ENCODE measurements at places on chromosomes 2 and 18.
A peak's percentile ranks its signal among the peaks of the same experiment; 100 is the strongest.

DNA sequence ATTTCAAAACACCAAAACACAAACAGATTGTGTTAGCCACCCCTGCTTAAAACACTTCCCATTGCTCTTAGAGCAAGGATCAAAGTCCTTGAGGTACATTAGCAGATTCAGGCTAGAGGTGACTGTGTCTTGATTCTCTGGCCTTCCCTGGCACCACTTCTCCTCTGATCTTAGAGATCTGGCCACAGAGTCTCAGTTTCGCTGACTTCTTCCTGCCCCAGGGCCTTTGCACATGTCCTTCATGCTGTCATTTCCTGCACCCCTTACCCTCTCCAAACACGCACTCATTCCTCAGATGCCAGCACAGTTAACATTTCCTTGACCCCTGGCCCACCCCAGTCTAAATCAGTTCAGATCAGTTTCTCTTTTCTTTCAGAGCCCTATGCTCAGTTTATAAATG lies 16.9 kb downstream of the CXCR4 start:
- DNase-seq, result no peak

- DNase-seq, result no peak
These were observed 131.3 kb downstream of the COL6A3 start for GRCh38 chr2:237282568-237283128.

GRCh38 chr18:9724797-9725585 lies 16.9 kb downstream of the RAB31 start:
- DNase-seq, result no peak

DNA sequence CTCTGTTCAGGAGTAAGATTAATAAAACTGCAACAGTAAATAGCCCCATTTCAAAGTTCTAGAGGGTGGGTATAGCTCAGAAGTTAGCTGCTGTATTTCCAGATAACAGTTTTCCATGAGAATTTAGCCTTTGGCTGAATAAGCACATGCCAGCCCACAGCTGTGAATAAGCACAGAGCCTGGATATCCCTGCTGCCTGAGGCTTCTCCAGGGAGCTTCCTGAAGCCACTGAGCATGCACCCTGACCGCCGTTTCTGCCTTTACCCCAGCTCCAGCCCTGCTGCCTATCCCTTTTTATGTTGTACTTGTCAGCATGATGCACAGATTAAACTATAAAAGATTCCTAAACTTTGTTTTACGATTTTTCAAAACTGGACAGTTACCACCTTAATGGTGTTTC lies 85.3 kb downstream of the FEZ2 start:
- DNase-seq, result no peak

DNA sequence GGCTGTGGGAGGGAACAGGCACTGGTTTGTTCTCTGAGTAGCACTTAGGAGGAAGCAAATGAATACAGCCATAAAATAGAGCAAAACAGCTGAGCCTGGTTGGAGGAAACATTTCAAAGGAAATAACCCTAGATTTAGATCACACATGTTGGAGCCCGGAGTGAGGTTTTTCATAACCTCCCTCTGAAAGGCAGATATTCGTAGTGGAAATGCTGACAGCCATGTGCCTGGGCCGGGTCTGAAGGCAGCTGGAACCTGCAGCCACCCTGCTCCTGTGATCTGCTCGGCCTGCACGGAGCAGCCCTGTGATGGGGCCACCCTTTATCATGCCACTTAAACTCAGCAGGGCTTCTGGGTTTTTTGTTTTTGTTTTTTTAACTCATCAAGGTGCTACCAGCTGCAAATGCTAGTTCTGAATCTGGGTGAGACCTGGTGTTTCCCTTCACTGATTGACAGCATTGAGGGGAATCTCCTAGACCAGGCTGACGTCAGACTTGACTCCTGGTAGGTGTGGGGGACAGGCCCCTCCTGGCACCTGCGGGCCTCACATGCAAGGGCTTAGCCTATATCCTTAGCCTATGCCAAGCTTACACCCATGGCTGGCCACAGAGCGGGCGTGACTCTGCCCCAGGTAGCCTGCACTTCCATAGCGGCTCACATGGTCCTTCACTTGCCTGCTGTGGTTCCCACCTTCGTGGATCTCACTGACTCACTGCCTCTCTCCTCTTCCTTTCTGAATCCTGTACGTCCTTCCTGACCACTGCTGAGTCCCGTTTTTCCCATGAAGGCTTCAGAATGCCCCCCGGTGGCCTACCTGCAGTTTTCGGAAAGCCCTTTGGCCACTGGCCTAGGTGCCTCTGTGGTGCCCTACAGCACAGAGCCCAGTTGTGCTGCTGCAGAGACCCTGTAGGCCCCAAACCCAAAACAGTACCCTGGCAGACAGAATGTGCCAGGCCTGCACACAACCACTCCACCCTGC lies 217.3 kb downstream of the SEPTIN10 start:
- peak; percentile 69 for DNase-seq

DNA sequence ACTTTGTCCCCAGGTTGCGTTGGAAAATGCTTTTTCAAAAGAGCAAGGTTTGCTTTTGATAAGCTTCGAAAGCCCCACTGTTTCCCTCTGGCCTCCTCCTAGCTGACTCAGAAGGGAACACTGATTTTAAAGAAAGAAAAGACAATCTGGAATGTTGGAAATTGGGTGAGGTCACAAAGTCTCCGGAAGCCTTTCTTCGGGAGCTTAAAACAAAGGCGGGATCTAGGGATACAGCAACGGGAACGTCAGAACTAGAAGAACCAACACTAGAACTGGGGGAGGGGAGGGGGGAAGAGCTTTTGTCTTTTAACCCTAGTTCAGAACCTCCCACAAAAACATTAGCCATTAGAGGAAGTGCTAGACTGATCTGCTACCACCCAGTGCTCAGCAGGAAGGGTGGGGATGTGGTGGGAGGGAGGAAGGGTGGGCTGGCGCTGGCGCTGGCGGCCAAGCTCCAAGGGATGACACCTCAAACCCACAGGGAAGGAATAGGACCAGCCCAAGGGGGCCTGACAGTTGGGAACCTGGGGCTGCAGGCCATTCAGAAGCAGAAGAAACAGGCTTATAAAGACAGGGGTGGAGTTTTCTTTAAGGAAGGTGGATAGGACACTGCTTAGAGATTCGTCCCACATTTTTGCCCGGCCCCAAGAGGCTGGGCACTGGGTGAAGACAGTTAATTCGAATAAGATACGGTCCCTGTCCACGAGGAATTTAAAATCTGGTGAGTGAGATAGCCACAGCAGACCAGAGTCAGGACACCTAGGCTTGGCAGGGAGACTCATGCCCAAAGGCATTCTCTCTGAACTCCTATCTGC lies 1.7 kb downstream of the TMSB10 start:
- DNase-seq, result peak; percentile 78

DNA sequence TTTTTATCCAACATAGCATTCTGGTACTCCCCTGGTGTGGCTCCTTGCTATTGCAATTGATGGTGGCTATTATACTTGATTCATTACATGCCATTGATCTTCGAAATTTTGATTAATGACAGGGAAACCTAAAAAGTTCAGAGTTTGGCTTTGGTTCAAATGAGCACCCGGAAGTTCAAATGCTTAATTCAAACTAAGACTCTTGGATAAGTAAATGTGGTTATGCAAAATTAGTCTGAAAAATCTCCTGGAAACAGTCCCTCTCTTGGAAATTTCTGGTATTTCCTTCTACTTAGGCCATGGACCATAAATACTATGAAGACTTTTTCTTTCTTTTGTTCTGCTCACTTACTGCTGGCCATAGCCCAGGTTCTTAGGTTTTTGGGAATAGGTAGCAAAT lies 65.3 kb upstream of the SMIM21 start:
- DNase-seq, result no peak

GRCh38 chr2:73999881-74000597 lies 15.3 kb downstream of the TET3 start:
- DNase-seq, result no peak

DNA sequence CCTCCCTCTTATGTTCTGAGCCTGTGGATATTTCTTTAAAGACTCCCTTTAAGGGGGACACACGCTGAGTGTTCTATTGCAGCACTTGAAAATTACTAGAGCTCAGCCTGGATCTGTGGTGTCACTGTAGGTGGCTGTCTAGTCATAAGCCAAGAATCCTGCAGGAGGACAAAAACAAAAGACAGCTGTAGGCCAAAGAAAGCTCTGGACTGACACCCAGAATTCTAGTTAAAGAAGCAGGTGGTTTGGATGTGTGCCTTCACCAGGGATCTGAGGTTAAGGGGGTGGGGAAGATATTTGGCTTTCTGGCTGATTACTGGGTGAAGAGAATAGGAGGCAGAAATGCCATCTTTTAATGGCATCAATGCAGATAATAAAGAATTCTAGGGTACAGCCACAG lies 842.5 kb upstream of the NXPH2 start:
- no peak for DNase-seq

- no peak for DNase-seq
These were observed 58.9 kb upstream of the CTNNA2 start for GRCh38 chr2:79453918-79454317.

- no peak for DNase-seq
These were observed 18.9 kb downstream of the TTR start for GRCh38 chr18:31610286-31611205.

DNA sequence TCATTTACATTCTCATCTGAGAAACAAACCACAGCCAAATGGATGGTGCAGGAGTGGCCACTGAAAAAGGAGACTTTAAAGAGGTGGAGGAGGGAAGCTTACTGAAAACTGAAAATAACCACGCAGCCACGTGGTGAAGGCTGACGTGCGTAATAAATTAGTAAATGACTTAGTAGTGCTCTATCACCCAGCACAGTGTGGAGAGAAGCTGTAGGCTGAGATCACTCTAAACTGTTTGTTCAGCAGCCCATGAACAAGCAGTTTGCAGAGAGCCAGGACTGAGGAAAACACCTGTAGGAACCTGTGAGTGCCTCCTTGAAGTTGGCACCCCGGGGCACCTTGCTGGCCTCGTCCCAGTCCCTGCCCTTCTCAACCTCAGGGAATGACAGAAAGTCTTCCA lies 193.0 kb downstream of the TXNL1 start:
- no peak for DNase-seq

DNA sequence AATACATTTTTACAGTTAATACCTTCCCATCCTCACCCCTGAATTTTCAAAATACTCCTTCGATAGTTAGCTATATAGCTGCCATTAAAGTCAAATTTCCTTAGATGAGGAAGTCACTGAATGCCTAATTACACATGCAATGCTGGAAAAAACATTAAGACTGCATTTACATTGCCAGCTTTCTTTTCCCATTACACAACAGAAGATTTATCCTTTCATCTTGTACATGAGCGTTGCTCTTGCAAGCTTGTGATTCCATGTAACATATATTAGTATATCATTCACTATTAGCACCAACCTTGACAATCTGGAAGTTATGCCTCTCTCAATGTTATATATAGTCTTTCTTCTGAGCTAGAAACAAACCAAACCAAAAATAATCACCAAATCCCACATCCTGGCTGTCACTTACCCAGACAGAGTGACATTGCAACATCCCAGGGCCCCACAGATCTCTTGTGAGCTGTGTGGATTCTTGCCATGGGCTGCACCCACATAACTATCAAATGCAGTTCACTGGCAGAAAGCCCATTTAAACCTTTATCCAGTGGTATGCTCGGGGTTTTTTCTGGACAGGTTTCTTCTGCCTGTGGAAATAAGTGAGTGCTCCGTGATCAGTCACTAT lies 79.2 kb upstream of the PAPOLG start:
- DNase-seq, result no peak

- no peak for DNase-seq
These were observed 106.8 kb downstream of the RTP5 start for GRCh38 chr2:241976296-241976695.

GRCh38 chr2:192064459-192064858 lies 130.3 kb downstream of the TMEFF2 start:
- no peak for DNase-seq

DNA sequence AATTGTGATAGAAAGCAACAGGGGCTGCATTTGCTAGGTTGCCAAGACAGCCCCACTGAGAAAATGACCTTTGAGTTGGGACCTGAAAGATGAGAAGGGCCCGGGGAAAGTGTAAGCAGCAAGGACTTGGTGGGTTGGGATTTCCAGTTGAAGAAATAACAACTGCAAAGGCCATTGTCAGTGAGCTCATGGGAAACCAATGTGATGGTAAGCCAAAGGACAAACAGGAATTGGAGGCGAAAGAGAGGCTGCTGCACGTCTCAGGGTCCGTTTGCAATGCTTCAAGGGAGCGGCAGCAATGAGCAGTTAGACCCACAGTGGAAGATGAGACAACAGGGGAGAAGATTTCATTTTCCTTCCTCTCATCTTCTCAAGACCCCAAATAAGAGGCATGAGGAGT lies 51.5 kb upstream of the RGPD4 start:
- no peak for DNase-seq

- no peak for DNase-seq
These were observed 45.1 kb upstream of the TBR1 start for GRCh38 chr2:161370981-161371380.

DNA sequence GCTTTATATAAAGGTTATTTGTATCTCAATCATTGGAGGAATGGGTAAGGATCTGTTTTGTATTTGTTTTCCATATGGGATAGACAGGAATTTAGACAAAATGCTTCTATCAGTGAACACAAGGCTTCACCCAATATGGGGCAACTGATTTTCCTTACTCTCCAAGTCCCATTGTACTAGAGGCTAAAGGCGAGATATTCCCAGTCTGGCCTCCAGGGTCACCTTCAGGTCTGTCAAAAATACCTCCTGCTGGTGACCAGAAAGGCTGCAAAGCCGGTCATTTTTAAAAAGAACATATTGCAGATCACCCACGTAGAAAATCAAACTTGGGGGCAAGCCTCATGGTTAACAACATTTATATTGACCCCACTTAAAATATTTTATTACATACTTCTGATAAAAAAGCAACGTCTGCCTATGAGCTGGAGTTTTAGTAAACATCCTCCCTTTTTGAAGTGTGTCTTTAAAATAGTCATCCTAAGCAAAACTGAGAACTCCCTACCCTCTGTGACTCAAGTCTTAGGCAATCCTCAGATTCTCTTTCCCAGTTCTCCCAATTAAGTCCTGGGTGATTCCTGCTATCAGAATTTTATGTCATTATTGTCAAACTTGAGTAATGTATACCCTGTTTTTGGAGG lies 276.6 kb downstream of the MREG start:
- DNase-seq, result no peak
